ENCODE measurements at places on chromosomes 1 and 21. TPM values are rescaled to one million over a fixed set of nuclear protein-coding genes. Genes with fewer than 3 reads are reported as not detected.

The SLC19A2 gene
- total RNA-seq: 6.1 TPM

GRCh38 chr21:38623552-38623951, 125.3 kb upstream of the ERG start:
- H3K36me3 ChIP-seq: no peaks in the 10 kb centered on the region
- no peaks in the 10 kb centered on the region for H3K27me3 ChIP-seq
- no peak for DNase-seq
- no peaks in the 10 kb centered on the region for H3K4me1 ChIP-seq
- no peak overlapping the region for H3K4me3 ChIP-seq
- no peak overlapping the region for H3K27ac ChIP-seq

GRCh38 chr1:96025062-96025461, 696.5 kb upstream of the PTBP2 start:
- no peak for DNase-seq
- H3K27me3 ChIP-seq: peaks cover 2% of the 10 kb centered on the region
- no peaks in the 10 kb centered on the region for H3K4me1 ChIP-seq
- no peak overlapping the region for H3K27ac ChIP-seq

GRCh38 chr1:220950576-220950975, 71.3 kb downstream of the HLX start:
- H3K36me3 ChIP-seq: no peaks in the 10 kb centered on the region
- no peak overlapping the region for H3K27ac ChIP-seq
- H3K27me3 ChIP-seq: no peaks in the 10 kb centered on the region
- no peaks in the 10 kb centered on the region for H3K4me1 ChIP-seq
- DNase-seq: no peak

DNA sequence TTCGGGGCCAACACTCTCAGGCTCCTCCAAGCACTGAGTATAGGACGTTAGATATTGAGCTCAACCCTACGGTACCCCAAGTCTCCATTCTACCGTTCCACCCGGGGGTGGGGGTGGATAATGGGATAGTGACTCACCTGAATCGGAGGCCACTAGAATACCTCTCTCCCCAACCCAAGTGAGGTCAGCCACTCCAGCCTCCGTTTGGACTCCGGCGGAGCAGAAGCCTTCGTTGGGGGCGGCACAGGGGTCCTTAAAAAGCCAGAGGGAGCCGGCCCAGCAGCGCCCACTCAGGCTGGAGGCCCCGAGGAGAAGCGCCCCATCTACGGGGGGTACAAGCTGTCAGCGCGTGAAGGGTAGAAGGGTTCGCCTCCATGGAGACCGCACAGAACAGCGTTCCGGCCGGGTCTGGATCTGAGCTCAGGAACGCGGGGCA, 556 bp downstream of the WDR77 start:
- H3K4me1 ChIP-seq: peaks cover 40% of the 10 kb centered on the region
- peak overlapping the region; percentile 99 for H3K4me3 ChIP-seq
- H3K27me3 ChIP-seq: peaks cover 7% of the 10 kb centered on the region
- DNase-seq: no peak

The BOLA1 gene
- total RNA-seq: 7.7 TPM

DNA sequence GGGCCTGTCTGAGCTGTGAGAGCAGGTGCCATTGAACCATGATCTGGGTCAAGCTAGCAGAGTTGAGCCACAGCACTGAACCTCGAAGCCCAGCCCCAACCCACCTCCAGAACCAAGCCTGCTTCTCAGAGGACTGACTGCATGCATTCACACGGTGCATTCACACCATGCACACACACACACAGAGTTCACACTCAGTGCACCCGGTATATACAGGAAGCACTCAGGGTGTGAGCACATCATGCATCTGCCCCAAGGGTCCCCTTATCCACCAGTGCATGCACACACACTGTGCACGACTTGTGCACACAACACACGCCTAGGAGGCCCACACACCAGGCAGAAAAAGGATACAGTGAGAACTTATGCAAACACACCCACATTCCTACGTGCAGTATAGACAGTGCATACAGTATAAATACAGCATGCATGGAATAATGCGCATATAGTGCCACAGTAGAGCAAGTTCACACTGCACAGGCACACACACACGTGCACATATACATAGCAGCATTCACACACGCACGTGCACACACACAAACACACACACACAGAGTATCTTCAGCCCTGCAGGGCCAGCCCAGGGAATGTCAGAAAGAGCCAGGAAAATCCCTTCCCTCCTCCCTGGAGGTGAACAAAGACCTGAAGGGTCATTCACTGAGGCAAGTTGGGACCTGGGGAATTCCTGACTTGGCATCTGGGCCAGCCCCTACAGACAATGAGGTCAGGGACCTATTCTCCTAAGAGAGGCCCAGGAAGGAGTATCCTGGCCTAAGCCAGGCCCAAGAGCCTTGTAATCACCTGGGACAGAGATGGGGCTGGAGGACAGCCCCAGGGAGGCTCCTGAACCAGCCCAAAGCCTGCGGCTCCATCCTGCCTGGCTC, 42.1 kb downstream of the CAMK2N1 start:
- no peaks in the 10 kb centered on the region for H3K27me3 ChIP-seq
- no peaks in the 10 kb centered on the region for H3K36me3 ChIP-seq
- no peak overlapping the region for H3K4me3 ChIP-seq
- H3K27ac ChIP-seq: no peak overlapping the region
- DNase-seq: no peak
- H3K4me1 ChIP-seq: peaks cover 6% of the 10 kb centered on the region

The BATF3 gene
- total RNA-seq: 0.54 TPM

DNA sequence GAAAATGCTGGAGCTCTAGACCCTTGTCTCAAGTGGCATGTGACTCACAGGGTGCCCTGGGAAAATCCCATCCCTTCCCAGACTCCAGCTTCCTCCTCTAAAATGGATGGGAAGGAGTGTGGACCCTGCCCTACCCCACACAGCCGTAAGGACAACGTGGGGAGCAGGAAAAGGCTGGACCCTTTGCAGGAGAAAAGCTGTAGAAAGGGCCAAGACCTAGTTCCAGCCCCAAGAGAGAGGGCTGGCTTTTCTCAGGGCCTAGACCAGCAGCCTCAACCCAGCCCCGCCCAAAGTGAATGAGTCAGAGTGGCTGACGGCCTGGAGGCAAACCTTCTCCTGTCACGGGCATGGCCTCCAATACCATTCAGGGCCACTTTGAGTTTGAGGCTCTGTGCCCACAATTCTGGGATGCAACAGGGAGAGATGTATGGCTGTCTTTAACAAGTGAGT, 1.1 kb downstream of the LAMB3 start:
- peaks cover 4% of the 10 kb centered on the region for H3K4me1 ChIP-seq
- H3K27ac ChIP-seq: no peak overlapping the region
- H3K36me3 ChIP-seq: no peaks in the 10 kb centered on the region
- H3K4me3 ChIP-seq: no peak overlapping the region

The FCRL1 gene
- total RNA-seq: not detected

DNA sequence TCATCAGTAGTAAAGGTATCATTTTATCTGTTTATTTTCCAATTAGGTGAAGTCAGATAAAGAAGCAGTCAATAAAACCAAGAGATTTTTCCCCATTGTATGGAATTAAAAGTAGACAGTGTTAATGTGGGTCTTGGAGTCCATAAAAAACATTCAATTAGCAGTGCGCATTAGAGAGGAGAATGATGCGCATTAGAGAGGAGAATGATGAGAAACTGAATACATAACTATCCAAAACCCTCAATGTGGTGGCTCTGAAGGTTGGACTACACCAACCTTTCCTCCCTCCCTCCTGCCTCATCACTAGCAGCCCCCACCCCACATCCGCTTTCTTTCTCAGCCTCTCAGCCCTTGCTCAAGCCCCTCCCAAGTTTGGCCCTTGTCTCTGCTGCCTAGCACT, 99.5 kb downstream of the DAB1 start:
- H3K36me3 ChIP-seq: no peaks in the 10 kb centered on the region
- DNase-seq: no peak
- H3K4me1 ChIP-seq: no peaks in the 10 kb centered on the region

GRCh38 chr1:86380257-86380861, 15.8 kb downstream of the ODF2L start:
- no peaks in the 10 kb centered on the region for H3K4me1 ChIP-seq
- DNase-seq: no peak
- no peak overlapping the region for H3K4me3 ChIP-seq
- H3K27me3 ChIP-seq: no peaks in the 10 kb centered on the region
- H3K27ac ChIP-seq: no peak overlapping the region

DNA sequence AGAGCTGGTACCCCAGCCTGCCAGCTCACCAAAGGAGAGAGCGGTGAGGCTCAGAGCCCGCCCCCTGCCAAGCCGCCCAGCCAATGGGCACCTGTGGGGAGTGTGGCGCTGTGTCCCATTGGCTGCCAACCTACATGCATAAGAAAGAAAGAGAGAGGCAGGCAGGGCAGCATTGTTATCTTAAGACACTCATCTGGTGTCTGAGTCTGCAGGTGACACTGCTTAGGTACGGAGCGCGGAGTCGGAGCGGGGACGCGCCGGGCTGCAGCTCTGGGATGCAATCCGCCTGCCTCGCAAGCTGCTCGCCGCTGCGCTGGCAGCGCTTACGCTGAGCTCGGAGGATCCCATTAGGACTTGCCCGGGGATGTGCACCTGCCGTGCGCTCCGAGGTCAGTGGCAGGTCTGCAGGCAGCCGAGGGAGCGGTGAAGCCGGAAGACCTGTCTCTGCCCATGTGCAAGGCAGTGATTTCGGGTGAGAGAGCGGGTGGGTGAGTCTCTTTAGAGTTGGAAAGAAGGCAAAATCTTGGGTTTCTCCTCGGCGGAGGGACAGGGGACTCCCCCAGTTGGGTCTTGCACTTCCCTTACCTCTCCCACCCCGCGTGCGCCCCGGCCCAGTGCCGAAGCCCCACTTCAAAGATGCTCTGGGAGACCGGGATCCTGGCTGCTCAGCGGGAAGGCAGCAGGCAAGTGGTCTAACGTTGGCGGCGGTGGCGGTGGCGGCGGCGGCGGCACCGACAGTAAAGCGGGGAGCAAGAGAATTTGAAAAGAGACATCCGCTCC, at the start of gene BRINP2:
Gene BRINP2, plus strand, starts transcription at position 203 of the 780 bp plus-strand sequence. CDS start 58,919 bp downstream, outside the sequence.
- peak; percentile 78 for DNase-seq
- no peak within 1 kb of the TSS for H3K4me3 ChIP-seq
- no peaks in the 10 kb centered on the region for H3K4me1 ChIP-seq

DNA sequence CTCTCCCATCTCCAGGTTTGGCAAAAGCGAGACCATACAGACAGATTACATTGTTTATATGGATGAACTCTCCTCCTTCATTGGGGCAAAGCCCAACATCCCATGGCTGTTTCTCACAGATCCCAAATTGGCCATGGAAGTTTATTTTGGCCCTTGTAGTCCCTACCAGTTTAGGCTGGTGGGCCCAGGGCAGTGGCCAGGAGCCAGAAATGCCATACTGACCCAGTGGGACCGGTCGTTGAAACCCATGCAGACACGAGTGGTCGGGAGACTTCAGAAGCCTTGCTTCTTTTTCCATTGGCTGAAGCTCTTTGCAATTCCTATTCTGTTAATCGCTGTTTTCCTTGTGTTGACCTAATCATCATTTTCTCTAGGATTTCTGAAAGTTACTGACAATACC, 26.4 kb downstream of the FMO3 start:
- no peak overlapping the region for H3K4me3 ChIP-seq
- no peaks in the 10 kb centered on the region for H3K36me3 ChIP-seq
- H3K4me1 ChIP-seq: no peaks in the 10 kb centered on the region
- no peak for DNase-seq

- peaks cover 27% of the 10 kb centered on the region for H3K36me3 ChIP-seq
- H3K27ac ChIP-seq: no peak overlapping the region
- DNase-seq: no peak
- H3K4me1 ChIP-seq: peaks cover 22% of the 10 kb centered on the region
Observed at GRCh38 chr1:226882187-226882586, 11.8 kb downstream of the PSEN2 start.

DNA sequence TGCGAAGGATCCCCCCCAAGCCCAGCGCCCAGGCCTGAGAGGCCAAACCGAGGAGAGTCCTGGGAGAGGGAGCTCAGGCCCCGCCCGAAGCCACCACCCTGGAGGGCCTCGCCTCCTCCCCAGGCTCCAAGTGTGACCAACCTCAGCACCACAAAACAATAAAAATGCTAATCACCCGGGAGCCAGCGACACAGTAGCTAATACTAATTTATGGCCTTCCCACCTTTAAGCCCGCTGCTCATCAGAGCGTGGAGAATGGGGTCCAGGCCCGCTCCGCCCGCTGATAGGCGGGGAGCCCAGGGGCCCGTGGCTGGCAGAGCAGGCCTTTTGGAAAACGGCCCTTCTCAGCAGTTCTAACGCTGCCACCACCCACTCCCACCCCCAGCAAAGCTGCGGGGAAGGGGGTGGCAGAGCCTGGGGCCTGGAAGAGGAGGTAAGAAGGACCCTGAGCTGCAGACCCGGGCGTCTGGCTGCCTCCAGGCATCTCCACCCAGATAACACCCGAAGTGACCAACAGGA, 20.4 kb upstream of the TAS1R2 start:
- H3K36me3 ChIP-seq: peaks cover 9% of the 10 kb centered on the region
- no peak for DNase-seq
- no peak overlapping the region for H3K27ac ChIP-seq

GRCh38 chr1:159712080-159712479, 2.3 kb downstream of the CRP start:
- H3K4me1 ChIP-seq: no peaks in the 10 kb centered on the region
- no peak overlapping the region for H3K27ac ChIP-seq
- H3K4me3 ChIP-seq: no peak overlapping the region

DNA sequence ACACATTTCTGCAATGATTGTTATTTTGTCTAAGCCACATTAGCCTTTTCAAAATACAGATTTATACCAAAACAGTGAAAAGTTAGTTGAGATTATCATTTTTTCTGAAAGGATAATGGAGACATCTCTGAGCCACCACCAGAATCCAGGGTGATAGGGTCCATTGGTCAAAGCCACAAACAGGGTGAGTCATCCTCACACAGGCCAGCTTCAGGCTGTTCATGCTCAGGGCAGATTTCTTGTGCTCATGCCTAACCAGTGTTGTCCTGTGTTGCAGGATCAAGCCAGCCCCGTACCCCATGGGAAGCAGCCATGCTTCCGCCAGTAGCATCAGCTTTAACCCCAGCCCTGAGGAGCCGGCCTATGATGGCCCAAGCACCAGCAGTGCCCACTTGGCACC, 13.4 kb downstream of the ELOA start:
- peaks cover 2% of the 10 kb centered on the region for H3K27me3 ChIP-seq
- no peak for DNase-seq
- peak overlapping the region; percentile 34 for H3K4me3 ChIP-seq
- no peak overlapping the region for H3K27ac ChIP-seq

DNA sequence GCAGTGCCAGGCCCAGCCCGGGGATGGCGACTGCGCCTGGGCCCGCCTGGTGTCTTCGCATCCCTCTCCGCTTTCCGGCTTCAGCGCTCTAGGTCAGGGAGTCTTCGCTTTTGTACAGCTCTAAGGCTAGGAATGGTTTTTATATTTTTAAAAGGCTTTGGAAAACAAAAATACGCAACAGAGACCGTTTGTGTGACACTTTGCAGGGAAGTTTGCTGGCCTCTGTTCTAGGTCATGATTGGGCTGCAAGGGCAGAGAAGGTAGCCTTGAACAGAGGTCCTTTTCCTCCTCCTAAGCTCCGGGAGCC, 719 bp downstream of the SOD1 start:
- peaks cover 12% of the 10 kb centered on the region for H3K36me3 ChIP-seq
- H3K27me3 ChIP-seq: no peaks in the 10 kb centered on the region
- no peak for DNase-seq
- H3K4me1 ChIP-seq: peaks cover 5% of the 10 kb centered on the region
- peak overlapping the region; percentile 63 for H3K27ac ChIP-seq

All from endothelial cell (in vitro differentiated cells).